Transverse colon (tissue), 4 donors: ENCODE measurements at places on chromosomes 12 and 14. TPM values are rescaled to one million over a fixed set of nuclear protein-coding genes. Genes with fewer than 3 reads are reported as not detected.
A peak's percentile ranks its signal among the peaks of the same experiment; 100 is the strongest.

DNA sequence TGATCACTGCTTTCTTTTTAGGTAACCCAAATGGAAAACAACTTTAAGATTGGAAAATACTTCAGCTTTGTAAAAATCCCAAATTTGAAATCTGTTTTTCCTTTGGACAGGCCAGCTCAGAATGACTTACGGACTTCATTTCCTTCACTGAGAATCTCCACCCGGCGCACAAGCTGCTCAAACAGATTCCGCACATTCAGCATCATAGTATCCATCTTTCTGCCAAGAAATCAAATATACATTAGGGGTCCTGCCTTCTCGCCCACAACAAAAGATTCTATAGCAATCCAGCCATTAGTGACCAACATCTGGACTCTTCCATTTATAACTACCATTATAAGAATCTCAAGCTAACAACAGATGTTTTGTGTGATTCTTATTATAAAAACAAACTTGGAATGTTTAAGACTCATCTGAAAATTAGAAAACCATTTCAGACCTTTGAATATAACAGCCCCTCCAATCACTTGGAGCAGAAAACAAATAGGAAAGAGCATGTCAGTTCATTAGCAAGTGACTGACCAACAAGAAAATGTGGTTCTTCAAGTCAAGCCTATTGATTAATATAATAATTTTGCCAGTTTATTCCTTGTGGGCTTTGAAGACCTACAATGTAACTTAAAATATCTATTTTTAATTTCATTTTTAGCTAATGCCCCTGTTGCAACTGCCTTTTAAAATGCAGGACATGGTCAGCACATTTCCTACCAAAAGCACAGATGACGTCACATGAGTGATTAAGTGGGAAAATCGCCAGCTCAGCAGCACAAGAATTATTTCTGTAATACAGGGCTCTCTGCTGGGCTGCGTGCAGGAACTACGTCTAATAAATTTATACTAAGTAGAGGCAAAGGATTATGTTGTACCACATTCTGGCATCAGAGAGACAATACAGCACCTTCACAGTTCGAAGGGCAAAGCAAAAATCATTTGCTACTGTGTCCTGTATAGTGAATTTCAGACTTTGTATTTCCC is 8.5 kb downstream of the RACGAP1 start:
- H3K4me3 ChIP-seq = no peak overlapping the region
- H3K27ac ChIP-seq = peak overlapping the region; percentile 67
- DNase-seq = peak; percentile 47

DNA sequence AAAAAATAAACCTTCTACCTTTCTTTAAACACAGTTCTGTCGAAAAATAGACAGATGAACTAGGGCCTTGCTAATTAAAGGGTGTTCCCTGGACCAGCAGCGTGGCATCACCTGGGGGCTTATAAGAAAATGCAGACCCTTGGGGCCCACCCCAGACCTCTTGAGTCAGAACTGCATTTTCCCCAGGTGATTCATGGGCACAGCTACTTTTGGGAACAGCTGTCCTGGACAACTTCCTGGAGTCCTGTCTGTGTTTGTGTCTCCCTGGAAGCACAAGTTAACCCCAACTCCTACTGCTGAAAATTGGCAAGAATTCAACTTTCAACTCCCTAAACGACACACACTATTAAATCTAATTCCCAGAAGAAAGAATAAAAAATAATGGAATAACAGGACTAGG is 17.8 kb downstream of the FBLN5 start:
- no peak overlapping the region for H3K27ac ChIP-seq
- no peak for DNase-seq
- peaks cover 4% of the 10 kb centered on the region for H3K4me1 ChIP-seq
- H3K36me3 ChIP-seq = no peaks in the 10 kb centered on the region
- H3K4me3 ChIP-seq = no peak overlapping the region

ERBB3 gene
- total RNA-seq = 634 TPM

DNA sequence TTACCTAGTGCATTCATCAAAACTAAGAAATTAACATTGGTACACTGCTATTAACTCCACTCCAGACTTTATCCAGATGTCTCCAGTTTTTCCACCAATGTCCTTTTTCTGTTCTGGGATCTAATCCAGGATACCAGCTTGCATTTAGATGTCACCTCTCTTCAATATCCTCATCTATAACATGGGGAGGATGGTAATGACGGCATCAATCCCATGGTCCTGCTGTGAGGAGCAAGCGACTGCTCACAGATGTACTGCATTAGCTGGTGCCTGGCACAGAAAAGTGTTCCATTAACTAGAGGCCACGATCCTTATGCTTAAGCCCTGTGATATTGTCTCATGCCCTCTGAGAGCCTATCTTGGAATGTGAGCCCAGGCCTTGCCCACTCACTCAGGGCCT is 53.8 kb downstream of the CALM1 start:
- H3K27ac ChIP-seq = no peak overlapping the region
- H3K4me3 ChIP-seq = no peak overlapping the region
- H3K36me3 ChIP-seq = no peaks in the 10 kb centered on the region
- DNase-seq = no peak

DNA sequence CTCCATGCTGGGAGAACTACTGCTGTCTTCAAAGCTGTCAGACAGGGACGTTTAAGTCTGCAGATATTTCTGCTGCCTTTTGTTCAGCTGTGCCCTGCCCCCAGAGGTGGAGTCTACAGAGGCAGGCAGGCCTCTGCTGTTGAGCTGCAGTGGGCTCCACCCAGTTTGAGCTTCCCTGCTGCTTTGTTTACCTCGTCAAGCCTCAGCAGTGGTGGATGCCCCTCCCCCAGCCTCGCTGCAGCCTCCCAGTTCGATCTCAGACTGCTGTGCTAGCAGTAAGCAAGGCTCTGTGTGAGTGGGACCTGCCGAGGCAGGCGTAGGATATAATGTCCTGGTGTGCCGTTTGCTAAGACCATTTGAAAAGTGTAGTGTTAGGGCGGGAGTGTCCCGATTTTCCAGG is 31.4 kb upstream of the RFX4 start:
- H3K36me3 ChIP-seq = no peaks in the 10 kb centered on the region
- no peaks in the 10 kb centered on the region for H3K4me1 ChIP-seq
- H3K27me3 ChIP-seq = peaks cover 7% of the 10 kb centered on the region
- H3K27ac ChIP-seq = no peak overlapping the region

GRCh38 chr12:93089805-93090569 is 160.9 kb upstream of the EEA1 start:
- H3K36me3 ChIP-seq = no peaks in the 10 kb centered on the region
- peak; percentile 28 for DNase-seq
- H3K27ac ChIP-seq = peak overlapping the region; percentile 41
- H3K27me3 ChIP-seq = no peaks in the 10 kb centered on the region

- no peaks in the 10 kb centered on the region for H3K27me3 ChIP-seq
- H3K4me1 ChIP-seq = no peaks in the 10 kb centered on the region
- no peaks in the 10 kb centered on the region for H3K36me3 ChIP-seq
- no peak for DNase-seq
- no peak overlapping the region for H3K27ac ChIP-seq
These were observed 276.6 kb downstream of the ACSS3 start for GRCh38 chr12:81354327-81354932.

DNA sequence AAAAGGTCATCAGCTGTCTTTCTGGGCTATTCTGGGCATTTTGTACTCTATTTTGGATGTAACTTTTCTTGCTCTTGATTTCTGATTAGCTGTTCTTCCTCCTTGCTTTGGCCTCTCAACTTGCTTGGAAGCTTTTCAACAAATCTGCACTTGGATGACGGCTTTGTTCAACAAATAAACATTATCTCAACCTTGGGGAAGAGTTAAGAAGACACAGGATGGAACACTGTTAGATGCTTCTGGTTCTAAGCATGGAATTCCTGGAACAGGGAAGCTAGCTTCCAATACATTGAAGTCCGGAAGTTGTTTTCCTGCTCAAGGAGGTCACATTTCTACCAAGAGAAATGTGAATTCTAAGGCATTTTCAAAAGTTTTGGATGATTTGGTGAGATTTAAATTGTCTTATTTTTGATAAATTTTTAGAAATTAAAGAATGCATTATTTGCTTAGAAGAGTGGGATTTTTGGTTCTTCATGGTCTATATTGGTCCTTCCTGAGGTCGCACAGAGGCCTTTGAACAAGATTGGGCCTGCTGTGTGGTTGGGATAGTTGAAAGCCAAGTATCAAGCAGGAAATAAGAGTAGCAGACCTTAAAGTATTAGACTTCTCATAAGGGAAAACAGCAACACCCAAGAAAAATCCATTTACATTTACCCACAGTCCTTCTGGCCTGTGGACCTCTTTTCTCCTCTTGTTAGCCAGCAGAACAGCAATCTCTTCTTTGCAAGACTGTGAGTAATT is 59.2 kb downstream of the PPFIBP1 start:
- DNase-seq = no peak
- H3K27ac ChIP-seq = peak overlapping the region; percentile 16
- no peaks in the 10 kb centered on the region for H3K27me3 ChIP-seq
- H3K36me3 ChIP-seq = no peaks in the 10 kb centered on the region
- H3K4me1 ChIP-seq = no peaks in the 10 kb centered on the region

FBXO33 gene
- 4.5 TPM for total RNA-seq

GRCh38 chr12:124506145-124506831 is 61.1 kb downstream of the NCOR2 start:
- H3K36me3 ChIP-seq = no peaks in the 10 kb centered on the region
- H3K27me3 ChIP-seq = no peaks in the 10 kb centered on the region
- peak; percentile 77 for DNase-seq
- H3K4me3 ChIP-seq = no peak overlapping the region
- H3K4me1 ChIP-seq = peaks cover 62% of the 10 kb centered on the region
- peak overlapping the region; percentile 83 for H3K27ac ChIP-seq

DNA sequence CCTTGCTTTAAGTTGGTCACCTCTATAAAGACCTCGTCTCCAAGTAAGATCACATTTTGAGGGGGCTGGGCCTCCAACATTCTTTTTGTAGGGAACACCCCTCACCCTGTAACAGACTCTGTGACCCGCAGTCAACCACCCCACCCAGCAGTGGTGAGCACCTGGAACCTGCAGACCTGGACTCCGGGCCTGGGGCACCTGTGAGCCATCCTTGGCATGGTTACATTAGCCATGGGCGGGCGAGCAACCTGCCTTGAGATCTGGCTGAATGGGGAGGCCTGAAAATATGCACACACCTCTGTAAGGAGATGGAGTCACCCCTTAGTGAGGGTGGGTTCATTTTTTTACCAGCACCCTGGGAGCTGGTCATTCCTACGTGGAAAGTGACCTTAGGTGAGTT is 95.3 kb downstream of the RIMBP2 start:
- no peaks in the 10 kb centered on the region for H3K36me3 ChIP-seq
- H3K27me3 ChIP-seq = no peaks in the 10 kb centered on the region
- no peaks in the 10 kb centered on the region for H3K4me1 ChIP-seq
- no peak overlapping the region for H3K27ac ChIP-seq
- no peak for DNase-seq
- no peak overlapping the region for H3K4me3 ChIP-seq
